ENCODE measurements at places on chromosomes 1 and 21.

- no peak for DNase-seq
These were observed 7.6 kb downstream of the APOBEC4 start for GRCh38 chr1:183645531-183645930.

GRCh38 chr1:23288671-23289070 lies 55.4 kb downstream of the HNRNPR start:
- no peak for DNase-seq

- DNase-seq, result no peak
These were observed 75.7 kb upstream of the PGBD5 start for GRCh38 chr1:230501849-230502248.

- no peak for DNase-seq
These were observed 1.4 kb upstream of the BRINP3 start for GRCh38 chr1:190479050-190479397.

GRCh38 chr21:41217671-41218385 lies 49.9 kb downstream of the BACE2 start:
- no peak for DNase-seq

GRCh38 chr1:190084552-190084951 lies 393.1 kb downstream of the BRINP3 start:
- DNase-seq, result no peak

All from prostate gland (tissue), 2 donors.